ENCODE measurements at places on chromosomes 2 and 18.

GRCh38 chr2:113739849-113740248, 16.6 kb downstream of the SLC35F5 start:
- no peaks in the 10 kb centered on the region for H3K27me3 ChIP-seq
- H3K36me3 ChIP-seq, result peaks cover 13% of the 10 kb centered on the region
- no peak overlapping the region for H3K4me3 ChIP-seq
- H3K27ac ChIP-seq, result no peak overlapping the region
- H3K4me1 ChIP-seq, result no peaks in the 10 kb centered on the region

DNA sequence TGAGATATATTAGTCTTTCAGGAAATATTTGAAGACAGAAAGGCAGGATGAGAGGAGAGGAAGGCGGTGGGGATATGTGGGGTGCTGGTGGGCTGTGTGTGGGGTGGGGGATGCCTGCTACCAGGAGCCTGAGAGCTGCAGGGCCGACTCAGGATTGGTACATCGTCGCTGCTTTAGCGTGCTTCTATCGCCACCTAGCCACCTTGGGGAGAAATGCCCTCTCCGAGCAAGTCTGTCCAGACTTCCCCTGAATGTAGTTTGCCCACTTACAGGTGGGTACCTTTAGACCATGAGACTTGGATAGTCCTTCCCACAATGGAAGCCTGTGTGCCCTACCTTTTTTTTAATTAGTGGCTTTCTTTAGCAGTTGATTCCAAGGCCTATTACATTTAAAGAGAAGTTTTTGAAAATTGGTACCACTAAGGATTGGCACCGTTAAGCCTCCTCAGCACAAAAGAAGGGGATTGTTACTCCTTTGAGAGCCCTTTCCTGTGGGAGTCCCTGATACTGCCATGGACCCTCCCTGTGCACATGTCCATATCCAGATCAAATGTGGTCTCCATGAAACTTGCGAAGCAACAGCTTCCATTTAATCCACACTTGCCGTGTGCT, 114.1 kb upstream of the NDUFV2 start:
- H3K27me3 ChIP-seq, result no peaks in the 10 kb centered on the region
- DNase-seq, result peak; percentile 80
- no peaks in the 10 kb centered on the region for H3K4me1 ChIP-seq

DNA sequence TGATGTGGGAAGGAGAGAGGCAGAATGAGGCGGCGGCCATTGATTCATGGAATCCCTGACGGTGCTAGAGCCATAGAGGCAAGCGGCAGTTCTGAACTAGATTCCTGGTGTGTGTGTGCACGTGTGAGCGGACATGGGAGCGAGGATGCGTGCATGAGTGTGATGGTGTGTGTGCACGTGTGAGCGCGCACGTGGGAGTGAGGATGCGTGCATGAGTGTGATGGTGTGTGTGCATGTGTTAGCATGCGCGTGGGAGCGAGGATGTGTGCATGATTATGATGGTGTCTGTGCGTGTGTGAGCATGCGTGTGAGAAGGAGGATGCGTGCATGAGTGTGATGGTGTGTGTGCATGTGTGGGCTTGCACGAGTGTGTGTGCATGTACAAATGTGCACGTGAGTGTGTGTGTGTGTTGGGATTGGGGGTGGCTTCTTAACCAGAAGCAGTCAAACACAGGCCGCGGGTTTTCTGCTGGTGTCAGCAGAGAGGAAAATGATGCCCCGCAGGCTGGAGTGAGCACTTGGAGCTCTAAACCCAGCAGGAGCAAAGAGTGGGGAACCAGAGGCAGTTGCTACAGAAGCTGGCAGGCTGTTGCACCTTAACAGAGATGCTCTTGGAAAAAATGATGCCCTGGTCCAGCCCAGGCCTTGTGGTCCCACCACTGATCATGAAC, 29.5 kb downstream of the DIPK1C start:
- H3K36me3 ChIP-seq, result no peaks in the 10 kb centered on the region
- no peak for DNase-seq
- no peaks in the 10 kb centered on the region for H3K27me3 ChIP-seq
- no peak overlapping the region for H3K27ac ChIP-seq
- H3K4me1 ChIP-seq, result no peaks in the 10 kb centered on the region

DNA sequence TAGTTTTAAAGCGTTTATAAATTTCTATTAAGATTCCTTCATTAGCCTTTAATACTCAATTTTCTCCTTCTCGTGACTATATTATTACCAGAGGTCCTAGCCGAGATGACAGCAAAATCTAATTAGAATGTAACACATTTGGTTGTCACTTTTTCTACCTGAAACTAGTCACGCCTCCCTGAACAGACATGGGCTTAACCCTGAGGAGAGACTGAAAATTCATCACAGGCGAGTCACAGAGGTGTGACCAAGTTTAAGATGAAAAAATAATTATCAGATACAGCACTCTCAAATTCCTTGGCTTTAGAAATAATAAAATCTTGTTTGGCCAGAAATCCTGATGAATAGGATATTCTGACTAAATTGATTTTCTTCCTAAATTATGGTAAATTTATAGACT, 834.4 kb upstream of the SLC39A10 start:
- DNase-seq, result no peak
- no peak overlapping the region for H3K27ac ChIP-seq
- H3K36me3 ChIP-seq, result no peaks in the 10 kb centered on the region
- no peaks in the 10 kb centered on the region for H3K4me1 ChIP-seq

GRCh38 chr2:65159906-65160305, 30.0 kb upstream of the RAB1A start:
- no peaks in the 10 kb centered on the region for H3K4me1 ChIP-seq
- no peak overlapping the region for H3K27ac ChIP-seq
- DNase-seq, result no peak
- H3K27me3 ChIP-seq, result no peaks in the 10 kb centered on the region
- no peak overlapping the region for H3K4me3 ChIP-seq
- no peaks in the 10 kb centered on the region for H3K36me3 ChIP-seq

- no peaks in the 10 kb centered on the region for H3K27me3 ChIP-seq
- no peak for DNase-seq
- H3K4me3 ChIP-seq, result no peak overlapping the region
- peaks cover 7% of the 10 kb centered on the region for H3K4me1 ChIP-seq
Measured at GRCh38 chr18:6405237-6406074, 9.3 kb downstream of the L3MBTL4 start.

- no peak for DNase-seq
- H3K4me3 ChIP-seq, result no peak overlapping the region
- H3K4me1 ChIP-seq, result no peaks in the 10 kb centered on the region
- H3K27ac ChIP-seq, result no peak overlapping the region
- H3K27me3 ChIP-seq, result no peaks in the 10 kb centered on the region
Measured at GRCh38 chr18:55179835-55180234, 220.6 kb upstream of the CCDC68 start.

DNA sequence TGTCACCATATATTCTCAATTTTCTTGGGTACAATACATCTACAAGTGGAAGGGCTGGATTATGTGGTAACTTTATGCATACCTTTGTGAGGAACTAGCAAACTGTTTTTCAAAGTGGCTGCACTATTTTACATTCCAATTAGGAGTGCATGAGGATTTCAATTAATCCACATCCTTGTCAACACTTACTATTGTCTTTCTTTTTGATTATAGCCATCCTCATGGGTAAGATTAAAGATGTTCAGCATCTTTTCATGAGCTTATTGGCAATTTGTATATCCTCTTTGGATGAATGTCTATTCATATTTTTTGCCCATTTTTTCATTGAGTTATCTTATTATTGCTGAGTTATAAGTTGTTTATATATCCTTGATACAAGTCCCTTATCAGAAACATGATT, 73.7 kb downstream of the ZRANB3 start:
- no peak for DNase-seq
- H3K4me3 ChIP-seq, result no peak overlapping the region
- no peaks in the 10 kb centered on the region for H3K4me1 ChIP-seq
- no peaks in the 10 kb centered on the region for H3K27me3 ChIP-seq
- no peak overlapping the region for H3K27ac ChIP-seq

DNA sequence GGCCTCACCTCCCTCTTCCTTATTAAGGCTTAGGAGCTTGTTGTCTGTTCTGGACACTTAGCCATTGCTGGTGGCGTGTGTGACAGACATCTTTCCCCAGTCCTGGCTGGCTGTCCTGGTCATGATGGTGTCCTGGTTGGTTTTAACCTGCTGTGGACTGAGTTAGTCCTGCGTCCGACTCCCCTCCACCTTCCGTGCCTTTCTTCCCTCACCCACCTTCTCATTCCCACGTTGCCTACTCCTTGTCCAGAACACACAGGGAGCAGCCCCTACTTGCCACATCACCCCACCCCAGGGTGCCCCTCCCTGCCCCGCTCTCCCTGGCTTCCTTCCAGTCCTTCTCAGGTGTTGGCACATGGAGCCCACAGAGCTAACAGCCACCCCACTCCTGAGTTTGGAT, 9.5 kb downstream of the ANO7 start:
- no peaks in the 10 kb centered on the region for H3K27me3 ChIP-seq
- no peak overlapping the region for H3K4me3 ChIP-seq
- H3K27ac ChIP-seq, result no peak overlapping the region
- no peak for DNase-seq
- H3K4me1 ChIP-seq, result no peaks in the 10 kb centered on the region

GRCh38 chr2:174002679-174003078, 37.5 kb upstream of the SP3 start:
- no peaks in the 10 kb centered on the region for H3K36me3 ChIP-seq
- no peaks in the 10 kb centered on the region for H3K27me3 ChIP-seq
- H3K4me1 ChIP-seq, result no peaks in the 10 kb centered on the region
- H3K4me3 ChIP-seq, result no peak overlapping the region

GRCh38 chr18:27921904-27922751, 254.8 kb downstream of the CDH2 start:
- H3K4me3 ChIP-seq, result no peak overlapping the region
- no peaks in the 10 kb centered on the region for H3K27me3 ChIP-seq
- no peaks in the 10 kb centered on the region for H3K36me3 ChIP-seq

- no peak overlapping the region for H3K4me3 ChIP-seq
- no peak overlapping the region for H3K27ac ChIP-seq
- DNase-seq, result no peak
- no peaks in the 10 kb centered on the region for H3K4me1 ChIP-seq
- no peaks in the 10 kb centered on the region for H3K27me3 ChIP-seq
- no peaks in the 10 kb centered on the region for H3K36me3 ChIP-seq
Measured at GRCh38 chr2:226601881-226602662, 197.5 kb downstream of the IRS1 start.

DNA sequence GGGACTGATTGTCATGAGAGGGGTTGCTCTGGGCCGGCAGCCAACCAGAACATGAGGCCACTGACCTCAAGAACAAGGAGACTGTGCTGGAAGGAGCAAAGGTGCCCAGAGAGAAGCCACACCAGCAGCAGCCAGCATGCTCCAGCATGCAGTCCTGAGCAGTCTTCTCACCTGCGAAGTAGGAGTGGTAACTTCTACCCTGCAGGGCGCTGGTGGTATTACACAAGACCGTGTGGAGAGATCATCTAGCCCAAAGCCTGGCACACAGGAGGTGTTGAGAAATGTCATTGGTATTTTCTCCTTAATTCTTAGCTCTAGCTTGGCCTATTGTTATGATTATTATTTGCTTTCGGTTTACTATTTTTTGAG, 132.7 kb downstream of the TSN start:
- H3K27me3 ChIP-seq, result no peaks in the 10 kb centered on the region
- no peaks in the 10 kb centered on the region for H3K36me3 ChIP-seq
- DNase-seq, result no peak
- no peak overlapping the region for H3K4me3 ChIP-seq
- no peaks in the 10 kb centered on the region for H3K4me1 ChIP-seq

DNA sequence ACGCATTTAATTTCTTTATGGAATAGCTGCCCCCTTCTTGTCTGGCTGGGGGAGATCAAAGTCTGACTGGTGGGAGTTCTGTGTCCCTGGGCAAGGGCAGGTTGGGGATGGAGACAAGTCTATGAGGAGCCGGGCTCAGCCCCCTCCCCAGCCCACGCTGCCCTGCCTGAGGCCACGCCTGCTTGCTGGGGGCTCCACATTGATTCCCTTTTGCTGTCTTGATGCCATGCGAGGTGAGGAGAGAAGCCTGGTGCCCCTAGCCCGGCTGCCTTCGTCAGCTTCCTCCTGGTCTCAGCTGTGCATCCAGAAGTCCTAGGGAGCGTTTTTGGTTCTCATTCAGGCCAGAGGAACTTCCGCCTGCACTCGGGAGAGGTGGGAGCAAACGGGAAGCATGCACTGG, 247.9 kb downstream of the NDUFA10 start:
- no peaks in the 10 kb centered on the region for H3K4me1 ChIP-seq
- no peaks in the 10 kb centered on the region for H3K36me3 ChIP-seq
- no peak overlapping the region for H3K27ac ChIP-seq
- no peak overlapping the region for H3K4me3 ChIP-seq
- DNase-seq, result peak; percentile 1

- H3K27me3 ChIP-seq, result no peaks in the 10 kb centered on the region
- H3K4me1 ChIP-seq, result no peaks in the 10 kb centered on the region
- no peak for DNase-seq
- H3K36me3 ChIP-seq, result no peaks in the 10 kb centered on the region
Measured at GRCh38 chr2:144111437-144111836, 408.5 kb downstream of the ZEB2 start.

Data from kidney (tissue), 22 donors.